ENCODE measurements at places on chromosomes 2 and 18.

- no peak for DNase-seq
Measured at GRCh38 chr2:53220969-53221368, 546.6 kb upstream of the CHAC2 start.

DNA sequence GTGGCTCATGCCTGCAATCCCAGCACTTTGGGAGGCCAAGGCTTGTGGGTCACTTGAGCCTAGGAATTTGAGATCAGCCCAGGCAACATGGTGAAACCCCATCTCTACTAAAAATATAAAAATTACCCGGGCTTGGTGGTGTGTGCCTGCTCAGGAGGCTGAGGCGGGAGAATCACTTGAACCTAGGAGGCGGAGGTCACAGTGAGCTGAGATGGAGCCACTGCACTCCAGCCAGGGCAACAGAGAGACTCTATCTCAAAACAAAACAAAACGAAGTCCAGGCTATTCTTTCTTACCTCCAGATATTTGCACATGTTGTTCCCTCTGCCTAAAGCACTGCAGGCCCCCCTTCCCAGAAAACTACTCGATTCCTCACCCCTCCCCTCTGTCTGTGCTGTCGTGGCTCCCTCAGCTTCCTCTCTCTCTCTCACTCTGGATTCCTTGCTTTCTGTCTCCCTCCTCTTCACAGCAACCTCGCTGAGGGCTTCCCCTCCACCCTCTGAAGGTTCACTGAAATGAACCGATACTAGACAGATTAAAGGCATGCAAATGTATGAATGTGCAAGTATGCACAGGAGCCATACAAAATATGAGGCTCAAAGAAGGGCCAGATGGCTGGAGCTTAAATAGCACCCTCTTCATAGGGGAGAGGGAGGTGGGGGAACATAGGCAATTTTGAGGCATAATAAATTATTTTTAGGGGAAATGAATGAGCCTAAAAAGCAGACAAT is 18.5 kb downstream of the TMEM177 start:
- DNase-seq: no peak

GRCh38 chr2:54641988-54642387 is 81.5 kb upstream of the EML6 start:
- no peak for DNase-seq

DNA sequence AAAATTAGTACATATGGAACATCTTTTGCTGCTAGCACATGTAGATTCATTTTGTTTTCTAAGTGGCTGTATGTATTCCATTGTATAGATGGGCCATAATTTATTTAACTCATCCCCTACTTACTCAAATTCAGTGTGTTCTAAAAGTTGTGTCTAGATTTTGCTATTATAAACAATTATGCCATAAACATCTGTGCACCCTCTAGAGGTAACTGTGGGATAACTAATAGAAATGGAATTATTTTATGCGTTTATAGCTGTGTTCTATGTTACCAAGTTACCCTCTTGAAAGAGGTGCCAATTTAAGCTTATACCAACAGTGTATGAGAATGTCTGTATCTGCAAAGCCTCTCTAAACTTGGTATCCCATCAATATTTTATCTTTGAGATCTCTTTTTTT is 100.4 kb downstream of the MMADHC start:
- no peak for DNase-seq

- no peak for DNase-seq
Measured at GRCh38 chr2:159265171-159265576, 21.3 kb downstream of the WDSUB1 start.

GRCh38 chr2:225173909-225174308 is 131.6 kb upstream of the DOCK10 start:
- peak; percentile 20 for DNase-seq

DNA sequence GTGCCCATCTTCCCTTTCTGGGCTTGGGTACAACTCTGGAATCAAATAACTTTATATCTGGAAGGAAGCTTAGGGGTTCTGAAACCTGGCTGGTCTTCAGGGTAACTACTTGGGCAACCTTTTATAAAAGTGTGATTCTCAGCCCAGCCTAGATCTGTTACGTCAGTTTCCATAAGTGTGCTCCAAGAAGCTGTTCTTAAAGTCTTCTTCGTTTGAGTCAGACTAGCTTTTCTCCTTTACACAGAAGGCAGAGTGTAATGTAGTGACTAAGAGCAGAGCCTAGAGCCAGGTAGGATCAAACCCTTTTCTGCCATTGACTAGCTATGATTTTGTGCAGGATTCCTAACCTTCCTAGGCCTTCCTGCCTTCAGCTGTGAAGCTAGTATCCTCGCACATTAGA is 5.8 kb downstream of the ITGA6 start:
- DNase-seq: no peak

DNA sequence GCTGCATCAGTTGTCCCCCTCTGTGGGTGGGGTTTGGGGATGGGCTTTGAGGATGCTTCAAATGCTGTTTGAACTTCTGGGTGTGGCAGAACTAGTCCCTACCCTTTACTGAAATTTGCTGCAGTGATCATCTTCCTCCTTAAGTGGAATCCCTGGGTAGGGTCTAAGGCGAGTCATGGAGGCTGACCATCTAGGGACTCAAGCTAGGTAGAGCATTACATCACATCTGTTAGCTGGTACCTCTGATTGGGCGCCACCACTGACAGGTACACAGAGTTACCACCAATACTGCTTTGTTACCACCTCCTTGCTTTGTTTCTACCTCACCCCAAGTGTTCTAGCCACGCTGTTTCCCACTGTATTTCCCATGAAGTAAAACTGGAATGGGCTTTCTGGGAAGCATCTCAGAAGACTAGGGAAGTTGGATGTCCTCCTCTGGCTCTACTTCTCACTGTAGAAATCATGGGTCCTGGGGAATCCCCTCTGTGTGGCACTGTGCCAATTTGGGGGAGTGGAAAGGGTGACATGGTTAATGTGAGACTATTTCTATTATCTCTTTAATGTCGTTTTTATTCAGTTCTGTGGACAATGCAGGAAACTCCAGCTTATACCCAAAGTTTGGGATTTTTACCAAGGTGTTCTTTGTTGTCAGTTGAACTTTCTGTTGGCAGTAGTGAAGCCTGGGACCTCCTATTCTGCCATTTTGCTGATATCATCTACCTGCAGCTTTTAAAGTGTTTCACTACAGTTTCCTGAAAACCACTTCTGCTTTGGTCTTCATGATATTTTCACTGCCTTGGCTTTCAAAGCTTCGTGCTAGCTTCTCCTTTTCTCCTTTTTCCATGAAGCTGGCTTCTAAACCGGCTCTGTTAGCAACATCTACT is 14.5 kb upstream of the SULT1C4 start:
- no peak for DNase-seq

DNA sequence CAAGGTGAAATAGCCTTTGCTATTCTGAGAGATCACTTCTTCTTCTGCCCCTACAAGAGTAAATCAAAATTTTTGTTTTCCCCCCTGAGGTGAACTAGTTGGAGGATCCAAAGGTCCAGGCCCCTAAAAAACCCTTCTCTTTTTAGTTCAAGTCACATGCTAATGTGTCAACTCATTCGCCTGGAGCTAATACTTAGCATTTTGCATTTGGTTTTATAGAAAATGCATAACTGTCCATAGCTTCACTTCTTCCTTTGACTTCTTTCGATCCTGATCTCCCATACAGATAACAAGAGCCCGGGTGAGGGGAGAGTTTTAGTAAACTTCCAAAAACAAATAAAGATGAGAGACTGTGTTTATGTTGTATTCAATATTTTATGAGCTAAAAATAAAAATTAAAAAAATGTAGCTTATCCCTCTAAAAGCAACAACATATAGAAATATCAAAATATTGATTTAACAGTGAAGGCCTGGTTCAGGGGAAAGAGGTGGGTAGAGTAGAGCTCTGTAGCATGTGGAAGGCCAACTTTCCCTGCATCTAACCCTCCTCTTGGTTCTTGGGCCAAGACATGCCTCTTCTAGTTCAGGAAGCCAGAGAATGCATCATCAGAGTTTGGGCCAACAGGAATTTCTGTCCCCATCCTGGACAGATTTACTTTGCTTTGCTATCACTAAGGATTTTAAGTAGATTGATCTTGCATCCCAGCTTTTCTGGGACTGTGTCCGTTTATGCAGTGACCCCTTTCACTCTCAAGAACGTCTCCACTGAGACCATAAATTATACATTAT is 333.8 kb downstream of the ALK start:
- no peak for DNase-seq

DNA sequence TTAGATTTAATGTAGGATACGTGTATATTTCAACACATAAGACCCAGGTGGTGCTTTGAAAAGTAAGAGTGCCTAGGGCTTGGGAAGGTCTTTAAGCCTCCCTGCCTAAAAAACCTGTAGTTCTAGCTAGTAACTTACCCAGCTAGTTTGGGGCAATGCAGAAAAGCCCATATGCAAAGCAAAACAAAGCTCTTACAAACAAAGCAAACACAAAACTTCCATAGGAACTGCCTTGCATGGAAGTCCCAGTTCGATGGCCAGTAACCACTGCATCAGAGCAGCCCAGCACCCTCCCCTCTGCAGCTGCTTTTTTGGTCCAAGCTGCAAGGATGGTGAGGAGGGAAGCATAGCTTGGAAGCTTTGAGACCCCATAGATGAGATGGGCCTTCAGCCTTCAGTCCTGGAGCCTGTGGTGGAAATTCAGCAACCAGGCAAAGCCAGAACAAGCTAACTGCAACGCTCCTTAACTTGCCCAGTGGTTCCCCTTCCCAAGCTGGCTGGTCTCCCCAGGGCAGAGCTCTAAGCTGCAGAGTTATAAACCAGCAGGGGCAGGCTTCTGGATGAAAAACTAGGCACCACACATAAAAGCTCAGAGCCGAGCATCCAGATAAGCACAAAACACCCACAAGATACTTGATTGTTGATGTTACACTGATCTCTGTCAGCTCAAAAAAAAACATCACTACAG is 16.2 kb downstream of the C2orf76 start:
- DNase-seq: peak; percentile 19

GRCh38 chr18:45084206-45084605 is 403.5 kb downstream of the SETBP1 start:
- DNase-seq: no peak

- DNase-seq: no peak
Measured at GRCh38 chr18:73908323-73908722, 239.3 kb downstream of the FBXO15 start.

DNA sequence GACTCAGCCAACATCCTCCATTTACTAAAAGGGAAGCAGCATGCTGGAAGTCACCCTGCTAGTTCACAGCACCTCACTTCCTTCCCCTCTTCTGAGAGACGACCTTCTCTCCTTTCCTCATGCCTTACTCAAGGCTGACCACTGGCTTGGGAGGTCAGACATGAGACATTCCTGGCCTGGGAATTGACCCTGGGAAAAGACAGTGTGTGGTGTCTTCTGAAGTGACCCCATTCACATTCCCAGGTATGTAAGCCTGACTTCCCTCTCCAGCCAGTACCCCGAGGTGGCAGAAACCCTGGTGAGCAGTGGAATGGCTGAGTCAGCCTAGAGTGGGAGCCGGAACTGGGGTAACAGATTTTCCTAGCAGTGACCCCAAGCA is 92.4 kb downstream of the PLB1 start:
- no peak for DNase-seq

- no peak for DNase-seq
Measured at GRCh38 chr2:197423307-197423706, 11.5 kb downstream of the SF3B1 start.

Data from glutamatergic neuron (in vitro differentiated cells).